ENCODE measurements at places on chromosomes 7 and 10. TPM values are rescaled to one million over a fixed set of nuclear protein-coding genes. Genes with fewer than 3 reads are reported as not detected.

- DNase-seq = no peak
Measured at GRCh38 chr7:117941138-117941810, 68.0 kb upstream of the CTTNBP2 start.

DNA sequence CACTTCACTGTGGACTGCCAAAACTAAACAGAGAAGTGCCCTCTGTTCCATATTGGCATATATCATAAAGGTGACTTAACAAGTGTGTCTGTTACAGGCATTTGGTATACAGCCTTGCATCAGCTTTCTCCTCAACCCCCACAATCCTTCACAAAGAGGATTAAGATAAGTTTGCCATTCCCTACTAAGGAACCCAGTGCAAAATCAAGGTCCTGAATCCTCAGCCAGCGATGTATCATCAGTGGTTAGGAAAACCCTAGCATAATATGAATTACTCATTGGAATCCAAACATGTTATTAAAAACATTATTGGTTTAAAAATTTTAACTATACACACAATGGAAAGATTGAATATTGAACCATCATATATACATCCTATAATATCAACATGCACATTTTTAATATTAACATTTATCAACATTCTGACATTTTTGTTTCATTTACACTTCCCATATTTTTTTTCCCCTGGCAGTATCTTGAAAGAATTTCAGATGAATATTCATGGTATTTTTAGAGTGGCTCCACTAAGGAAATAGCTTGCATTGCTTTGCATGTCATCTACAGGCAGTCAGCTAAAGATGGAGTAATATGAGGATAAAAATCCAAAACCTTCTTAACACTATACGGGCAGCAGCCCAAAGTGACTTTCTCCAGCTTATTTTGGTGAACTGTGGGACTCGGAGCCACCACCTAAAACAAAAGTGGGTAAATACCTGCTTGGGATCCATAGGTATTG is 215.6 kb upstream of the CHRM2 start:
- DNase-seq = no peak

- no peak for DNase-seq
Measured at GRCh38 chr7:49791088-49791741, 17.8 kb downstream of the VWC2 start.

DNA sequence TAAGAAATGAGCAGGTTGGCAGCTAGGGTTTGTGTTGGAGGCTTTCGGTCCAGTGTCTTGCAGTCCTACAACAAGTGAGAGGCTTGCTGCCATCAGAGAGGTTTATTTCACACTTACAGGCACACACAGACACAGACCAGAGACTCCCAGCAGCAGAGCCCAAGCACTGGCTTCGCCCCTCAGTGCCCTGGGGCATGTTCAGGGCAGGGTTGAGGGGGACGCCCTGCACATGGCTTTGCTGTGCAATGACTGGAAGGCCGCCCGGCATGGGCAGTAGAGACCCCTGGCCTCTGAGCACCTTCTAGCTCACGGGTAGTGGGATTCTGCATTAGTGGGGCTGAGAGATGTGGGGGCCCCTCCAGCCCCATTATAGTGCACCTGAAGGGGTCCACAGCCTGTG is 3.8 kb downstream of the SPRN start:
- DNase-seq = no peak

DNA sequence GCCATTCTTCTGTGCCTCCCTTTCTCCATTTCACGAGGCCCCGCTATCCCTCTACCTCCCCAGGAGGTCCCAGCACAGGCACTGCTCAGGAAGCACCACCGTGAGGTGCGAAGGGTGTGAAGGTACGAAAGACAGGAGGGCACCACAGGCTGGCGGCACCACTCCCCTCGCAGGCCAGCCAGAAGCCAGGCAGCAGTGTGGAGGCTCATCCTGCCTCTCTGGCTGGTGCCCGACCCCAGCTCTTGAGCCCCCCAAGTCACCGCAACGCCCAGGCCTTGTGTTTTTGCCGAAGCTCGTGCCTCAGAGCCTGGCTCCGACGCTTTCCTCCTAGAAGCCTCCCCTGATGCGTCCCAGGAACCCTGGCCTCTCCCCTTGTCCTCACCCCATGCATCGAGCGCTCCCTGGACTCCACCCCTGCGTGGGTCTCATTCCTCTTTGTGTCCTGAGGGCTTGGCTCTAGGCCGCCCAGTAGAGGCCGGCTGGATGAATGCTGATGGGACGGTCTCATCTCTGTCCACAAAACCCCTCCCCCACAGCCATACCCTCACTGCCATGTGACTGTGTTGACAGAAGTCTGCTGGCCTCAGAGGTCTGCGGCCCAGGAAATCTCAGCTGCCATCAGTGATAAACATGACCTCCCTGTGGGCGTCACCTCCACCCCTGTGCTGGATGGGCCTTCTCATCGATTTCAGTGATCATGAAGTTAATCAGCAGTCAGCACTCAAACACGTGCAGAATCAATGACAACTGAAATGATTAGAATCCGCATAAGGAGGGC is 19.3 kb downstream of the BRI3 start:
- DNase-seq = no peak

Gene TUBB8
- not detected for polyA plus RNA-seq

Gene SUGCT
- polyA plus RNA-seq = 8.4 TPM

Gene CDHR1
- polyA plus RNA-seq = 0.02 TPM

All from fibroblast of lung (primary cell).